GM10248 (cell line): ENCODE measurements at places on chromosomes 7 and 10.
A peak's percentile ranks its signal among the peaks of the same experiment; 100 is the strongest.

DNA sequence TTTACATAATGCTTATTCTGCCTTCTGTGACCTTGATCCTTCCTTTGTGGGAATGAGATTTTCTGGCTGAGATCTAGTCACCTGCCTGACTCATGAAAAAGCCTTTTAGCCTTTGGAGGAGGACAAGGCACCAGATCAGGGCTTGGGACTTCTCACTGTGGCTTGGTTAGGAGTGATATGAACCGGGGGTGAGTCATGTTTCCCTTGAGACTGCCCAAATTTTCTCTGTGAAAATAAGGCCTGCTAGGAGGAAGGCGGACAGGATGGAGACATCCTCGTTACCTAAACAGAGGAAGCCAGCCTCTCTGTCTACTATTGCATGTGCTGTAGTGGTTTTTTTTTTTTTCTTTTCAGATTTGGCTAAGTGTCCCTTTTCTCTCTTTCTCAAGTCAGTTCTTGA lies 57.8 kb downstream of the EVX1 start:
- no peak for DNase-seq

DNA sequence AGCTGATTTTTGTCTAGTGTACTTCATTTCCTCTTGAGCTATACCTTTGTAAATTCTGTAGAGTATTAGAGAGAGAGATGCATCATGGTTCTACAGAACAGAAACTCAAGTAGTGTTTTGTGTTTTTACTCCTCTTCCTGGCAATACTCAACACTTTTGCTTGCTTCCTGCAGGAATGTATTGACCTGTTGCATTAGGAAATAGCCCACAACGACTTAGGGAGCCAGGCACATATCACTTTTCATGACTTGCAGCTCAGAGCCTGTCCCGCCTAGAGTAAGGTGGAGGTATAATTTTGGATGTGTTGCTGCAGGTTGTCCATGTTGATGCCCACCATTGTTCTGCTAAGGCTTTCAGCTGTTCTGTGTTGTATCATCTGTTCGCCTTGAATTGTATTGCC lies 216.3 kb downstream of the SDK1 start:
- DNase-seq: no peak

DNA sequence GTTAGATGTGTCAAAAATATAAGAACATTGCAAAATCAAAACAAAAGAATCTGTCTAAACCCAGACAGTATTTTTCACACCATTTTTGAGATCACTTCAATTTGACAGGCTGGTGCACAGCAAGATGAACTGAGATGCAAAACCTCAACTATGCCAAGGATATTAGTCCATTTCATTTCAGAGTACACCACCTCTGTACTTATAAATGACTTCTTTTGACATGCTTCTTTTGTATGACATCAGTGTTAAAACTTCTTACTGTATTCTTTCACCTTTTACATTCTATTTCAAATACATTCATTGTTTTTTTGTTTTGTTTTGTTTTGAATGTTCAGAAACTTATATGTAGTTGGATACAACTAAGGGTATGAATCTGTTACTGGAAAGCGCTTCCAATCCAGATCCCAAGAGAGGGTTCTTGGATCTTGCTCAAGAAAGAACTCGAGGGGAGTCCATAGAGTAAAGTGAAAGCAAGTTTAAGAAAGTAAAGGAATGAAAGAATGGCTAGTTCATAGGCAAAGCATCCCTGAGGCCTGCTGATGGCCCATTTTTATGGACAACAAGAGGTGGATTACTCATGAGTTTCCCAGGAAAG lies 23.5 kb upstream of the GPR141 start:
- no peak for DNase-seq

GRCh38 chr10:46291817-46292572 lies 5.2 kb downstream of the ANTXRL start:
- DNase-seq: no peak

DNA sequence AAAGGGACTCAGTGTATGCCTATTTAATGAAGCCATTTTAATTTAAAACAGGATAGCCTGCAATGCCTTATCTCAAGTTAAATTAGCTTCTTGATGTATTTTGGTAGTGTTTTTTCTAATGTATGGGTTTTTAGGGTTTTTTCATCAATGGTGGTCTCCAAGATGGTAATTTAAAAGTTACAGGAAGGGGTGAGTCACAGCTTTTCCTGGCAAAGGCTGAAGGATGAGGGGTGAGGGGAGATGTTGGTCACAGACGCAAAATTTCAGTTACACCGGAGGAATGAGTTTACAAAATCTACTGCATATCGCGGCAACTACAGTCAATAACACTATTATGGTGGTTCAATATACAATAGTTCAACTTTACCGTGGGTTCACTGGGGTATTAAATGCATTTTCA lies 31.6 kb downstream of the CCDC3 start:
- DNase-seq: no peak

- no peak for DNase-seq
These were observed 42.7 kb downstream of the ZNF438 start for GRCh38 chr10:30988831-30989435.

DNA sequence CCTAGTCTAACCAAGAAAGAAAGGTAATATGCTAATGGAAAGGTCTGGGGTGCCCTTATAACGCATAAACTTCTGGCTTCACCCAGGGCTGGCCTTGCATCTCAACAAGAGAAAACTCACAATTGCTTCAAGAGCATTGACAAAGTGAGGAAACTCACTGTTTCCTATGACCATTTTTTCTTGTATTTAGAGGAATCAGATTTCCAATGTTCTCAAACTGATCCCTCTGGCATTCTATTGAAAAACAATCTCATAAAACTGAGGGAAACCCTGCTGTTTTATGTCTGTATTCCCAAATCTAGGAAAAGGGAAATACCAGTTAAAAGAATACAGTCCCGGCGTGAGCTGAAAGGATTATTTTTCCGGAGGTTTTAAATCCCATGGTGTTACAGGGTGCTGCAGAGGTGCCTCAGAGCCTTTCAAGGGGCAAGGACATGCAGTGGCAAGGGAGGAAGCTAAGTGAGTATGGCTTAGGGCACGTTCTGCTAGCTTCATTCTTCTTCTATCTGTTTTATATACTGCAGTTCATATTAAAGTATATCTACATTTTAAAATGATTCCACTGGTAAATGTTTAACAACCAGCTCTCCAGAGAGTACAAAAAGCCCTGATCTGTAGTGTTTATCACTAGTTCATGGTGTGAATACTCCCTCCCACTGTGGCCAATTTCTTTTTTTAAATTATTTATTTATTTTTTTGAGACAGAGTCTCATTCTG lies 68.7 kb downstream of the CAV1 start:
- no peak for DNase-seq

- no peak for DNase-seq
These were observed 39.8 kb upstream of the NUB1 start for GRCh38 chr7:151301471-151302462.

DNA sequence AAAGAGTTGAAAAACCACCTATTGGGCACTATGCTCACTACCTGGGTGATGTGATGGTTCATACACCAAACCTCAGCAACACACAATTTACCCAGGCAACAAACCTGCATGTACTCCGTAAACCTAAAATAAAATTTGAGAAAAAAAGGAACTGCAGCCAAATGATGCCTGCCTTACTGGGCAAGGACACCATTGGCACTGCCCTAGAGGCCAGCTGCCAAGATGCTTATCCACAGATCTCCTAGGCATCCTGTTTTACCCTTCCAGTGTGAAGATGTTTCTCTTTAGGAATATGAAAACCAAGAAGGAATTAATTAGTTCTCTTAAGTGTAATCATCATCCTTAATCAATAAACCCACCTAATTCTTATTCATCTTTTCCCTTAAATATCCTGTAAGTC lies 133.4 kb downstream of the ABCA13 start:
- no peak for DNase-seq

- DNase-seq: no peak
These were observed 28.7 kb upstream of the STRIP2 start for GRCh38 chr7:129405527-129405926.

- DNase-seq: no peak
These were observed 373 bp downstream of the DHX32 start for GRCh38 chr10:125880719-125881118.

DNA sequence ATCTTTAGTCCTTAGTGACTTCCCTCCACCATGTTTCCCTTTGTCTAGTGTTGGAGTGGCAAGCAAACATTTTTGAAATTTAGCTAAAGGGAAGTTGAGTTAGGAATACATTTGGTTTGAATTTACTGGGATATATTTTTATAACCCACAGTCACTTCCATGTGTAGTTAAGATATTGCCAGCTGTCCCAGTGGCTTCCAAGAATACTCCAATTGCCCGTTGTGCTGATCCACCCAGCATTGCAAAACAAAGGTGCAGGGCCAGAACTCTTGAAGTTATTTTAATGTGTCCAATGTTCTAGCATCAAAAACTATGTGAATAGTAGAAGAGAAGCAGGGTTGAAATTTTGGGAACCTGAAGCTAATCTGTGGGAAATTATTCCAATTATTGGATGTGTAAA lies 2.5 kb upstream of the P4HA1 start:
- DNase-seq: no peak

GRCh38 chr7:158695726-158696452 lies 8.7 kb downstream of the NCAPG2 start:
- DNase-seq: peak; percentile 57

GRCh38 chr7:148930335-148930734 lies 46.2 kb upstream of the EZH2 start:
- DNase-seq: no peak

GRCh38 chr7:74481458-74482196 lies 27.9 kb downstream of the GTF2IRD1 start:
- DNase-seq: no peak

GRCh38 chr10:43209651-43210141 lies 57.2 kb downstream of the RASGEF1A start:
- DNase-seq: no peak

DNA sequence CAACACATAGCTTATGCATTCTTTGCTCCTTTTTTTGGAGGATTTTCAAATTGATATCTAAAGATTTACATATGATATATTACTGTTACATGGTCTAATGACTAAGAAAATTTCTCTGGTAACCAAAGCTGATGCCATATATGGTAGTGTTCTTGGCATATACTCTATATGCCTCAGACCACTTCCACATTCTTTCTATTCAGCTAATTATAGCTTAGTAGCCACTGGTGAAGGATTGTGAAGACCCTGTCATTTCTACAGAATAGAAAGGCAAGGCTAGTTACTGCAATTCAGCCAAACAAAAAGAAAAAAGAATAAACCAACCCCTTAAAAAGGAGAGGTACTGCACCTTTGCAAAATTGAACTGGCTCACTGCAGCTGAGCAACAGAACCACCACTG lies 3.7 kb downstream of the PURB start:
- no peak for DNase-seq

DNA sequence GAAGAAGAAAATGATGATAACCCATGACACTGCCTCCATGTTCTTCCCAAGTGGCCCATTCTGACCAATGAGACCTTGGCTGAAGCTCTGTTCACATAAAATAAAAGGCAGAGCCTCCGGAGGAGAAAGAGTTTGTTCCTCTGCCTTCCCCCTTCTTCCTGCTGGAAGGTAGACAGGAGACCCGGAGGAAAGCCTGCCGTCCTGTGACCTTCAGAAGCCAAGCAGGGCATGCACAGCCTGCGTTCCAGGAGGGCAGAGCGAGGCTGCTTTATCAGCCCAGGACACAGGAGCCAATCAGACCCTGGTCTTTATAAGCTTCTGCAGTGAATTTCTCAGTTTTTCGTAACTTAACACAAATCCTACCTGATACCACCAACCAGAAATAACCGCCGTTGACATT lies 8.6 kb upstream of the GRID1 start:
- no peak for DNase-seq

GRCh38 chr7:50531401-50531911 lies 33.7 kb downstream of the DDC start:
- no peak for DNase-seq

DNA sequence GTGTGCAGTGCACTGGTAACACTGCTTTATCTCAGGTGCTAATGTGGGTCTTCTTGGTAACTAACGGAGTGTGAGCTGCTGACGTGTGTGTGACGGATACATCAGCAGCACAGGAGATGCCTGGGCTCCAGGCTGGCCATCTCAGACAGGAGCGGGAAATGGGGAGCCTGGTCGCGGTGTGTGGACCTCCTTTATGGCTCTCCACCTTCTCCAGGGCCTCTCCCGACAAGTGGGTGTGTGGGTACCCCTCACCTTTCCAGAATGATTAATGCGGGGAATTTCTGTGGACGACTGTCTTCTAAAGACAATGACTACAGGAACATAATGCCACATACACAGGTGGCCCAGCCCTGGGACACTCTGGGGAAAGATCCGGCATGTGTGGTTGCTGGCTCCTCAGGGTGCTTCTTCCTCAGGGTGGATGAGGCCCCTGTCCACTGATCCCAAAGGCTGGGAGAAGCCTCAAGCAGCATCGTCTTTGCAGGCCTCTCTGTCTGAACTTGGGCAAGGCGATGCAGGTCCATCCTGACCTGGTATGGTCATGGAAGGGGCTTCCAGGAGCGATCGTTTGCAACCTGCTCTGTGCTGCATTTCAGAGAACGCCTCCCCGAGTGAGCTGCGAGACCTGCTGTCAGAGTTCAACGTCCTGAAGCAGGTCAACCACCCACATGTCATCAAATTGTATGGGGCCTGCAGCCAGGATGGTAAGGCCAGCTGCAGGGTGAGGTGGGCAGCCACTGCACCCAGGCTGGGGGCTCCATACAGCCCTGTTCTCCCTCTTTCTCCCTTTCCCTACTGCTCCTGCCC lies 20.3 kb upstream of the CSGALNACT2 start:
- DNase-seq: no peak

- DNase-seq: no peak
These were observed 32.6 kb upstream of the CHCHD3 start for GRCh38 chr7:133114519-133114918.

GRCh38 chr10:24561453-24561852 lies 162.2 kb downstream of the ARHGAP21 start:
- no peak for DNase-seq

DNA sequence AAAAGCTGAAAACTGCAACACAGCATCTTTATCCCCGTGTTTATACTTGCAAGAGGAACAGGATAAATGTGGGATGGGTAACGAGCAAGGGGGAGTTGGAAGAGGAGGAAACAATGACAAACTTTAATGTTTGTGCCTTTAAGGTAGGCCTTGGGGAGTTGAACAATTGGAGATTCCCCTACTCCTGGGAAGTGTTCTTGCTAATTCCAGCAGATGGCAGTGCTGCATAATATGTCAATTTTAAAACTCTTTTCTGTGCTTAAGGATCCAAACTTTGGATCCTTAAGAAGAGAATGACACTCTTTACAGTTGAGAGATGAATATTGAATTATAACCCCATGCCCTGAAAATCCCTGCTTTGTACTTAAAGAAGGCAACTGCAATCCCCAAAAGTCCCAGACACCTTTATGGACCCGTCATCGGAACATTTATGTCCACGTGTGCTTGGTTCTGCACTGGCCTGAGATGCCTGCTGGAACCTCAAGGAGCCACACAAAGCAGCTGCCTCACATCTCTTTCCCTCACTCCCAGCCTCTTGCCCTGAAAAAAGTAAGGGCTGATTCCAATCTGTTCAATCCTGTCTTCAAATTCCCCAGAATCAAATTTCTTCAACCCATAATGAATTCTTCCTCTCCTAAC lies 12.0 kb downstream of the IFIT5 start:
- DNase-seq: peak; percentile 44

- DNase-seq: no peak
These were observed 526.2 kb upstream of the PFKP start for GRCh38 chr10:2541176-2541575.
